Body of pancreas (tissue), 4 donors: ENCODE measurements at places on chromosomes 2 and 18. TPM values are rescaled to one million over a fixed set of nuclear protein-coding genes. Genes with fewer than 3 reads are reported as not detected.

The PTPN2 gene
- total RNA-seq: 34.2 TPM

The XIRP2 gene
- total RNA-seq: not detected

The AOX1 gene
- 75.0 TPM for total RNA-seq

The NEMP2 gene
- total RNA-seq: 3.0 TPM

The EFEMP1 gene
- 25.1 TPM for total RNA-seq

The TPO gene
- total RNA-seq: 4.3 TPM

The MFF gene
- 141 TPM for total RNA-seq

The CTAGE1 gene
- not detected for total RNA-seq

DNA sequence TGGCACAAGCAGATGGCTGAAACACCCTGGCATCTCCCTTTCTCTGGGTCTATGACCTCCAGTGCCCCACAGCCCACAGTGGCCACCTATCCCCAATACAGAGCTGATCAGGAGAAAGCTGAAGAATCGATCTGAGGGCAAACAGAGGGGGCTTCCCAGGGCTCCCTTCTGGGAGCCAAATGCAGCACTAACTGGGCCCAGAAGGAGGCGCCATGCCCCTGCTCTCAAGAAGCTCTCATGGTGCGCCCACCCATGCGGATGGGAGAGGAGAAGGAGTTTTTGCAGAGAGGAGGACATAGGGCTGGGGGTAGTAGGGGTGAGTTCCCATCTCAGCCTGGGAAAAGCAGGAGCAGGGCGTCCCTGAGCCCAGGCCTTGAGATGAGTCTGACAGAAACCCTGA lies 787.3 kb upstream of the RAB6C start:
- H3K27me3 ChIP-seq: no peaks in the 10 kb centered on the region
- no peak for DNase-seq
- no peak overlapping the region for H3K4me3 ChIP-seq

DNA sequence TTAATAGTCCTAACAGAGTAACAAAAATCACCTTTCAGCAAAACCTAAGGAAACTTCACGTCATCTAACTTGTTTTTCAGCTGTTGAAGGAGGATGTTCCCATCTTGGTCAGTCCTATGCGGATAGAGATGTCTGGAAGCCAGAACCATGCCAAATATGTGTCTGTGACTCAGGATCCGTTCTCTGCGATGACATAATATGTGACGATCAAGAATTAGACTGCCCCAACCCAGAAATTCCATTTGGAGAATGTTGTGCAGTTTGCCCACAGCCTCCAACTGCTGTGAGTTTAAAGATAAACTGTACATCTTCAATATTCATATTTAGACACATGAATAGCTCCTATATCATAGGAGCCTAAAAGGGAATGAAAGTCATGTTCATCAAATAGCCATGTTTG lies 10.5 kb downstream of the COL3A1 start:
- no peaks in the 10 kb centered on the region for H3K27me3 ChIP-seq
- H3K27ac ChIP-seq: no peak overlapping the region
- H3K4me3 ChIP-seq: no peak overlapping the region
- H3K4me1 ChIP-seq: no peaks in the 10 kb centered on the region

DNA sequence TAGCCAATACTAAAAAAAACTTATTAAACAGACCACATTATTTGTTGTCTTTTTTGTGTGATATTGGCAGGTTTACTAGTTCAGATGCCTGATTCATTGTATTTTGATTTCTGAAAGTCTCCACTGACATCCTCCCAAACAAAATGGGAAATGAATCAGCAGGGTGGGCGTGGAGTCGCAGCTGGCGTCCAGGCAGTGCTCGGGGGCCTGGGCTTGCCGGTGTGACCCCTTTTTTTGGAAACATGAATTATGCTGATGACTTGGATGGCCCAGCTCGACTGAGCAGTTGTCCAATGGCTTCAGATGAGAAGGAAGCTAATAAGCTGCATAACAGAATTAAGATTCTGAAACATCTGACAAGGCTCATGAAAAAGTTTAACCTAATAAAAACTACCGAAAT lies 1.7 kb upstream of the KCNG2 start:
- no peaks in the 10 kb centered on the region for H3K36me3 ChIP-seq
- no peak overlapping the region for H3K4me3 ChIP-seq
- peak; percentile 2 for DNase-seq
- no peak overlapping the region for H3K27ac ChIP-seq
- no peaks in the 10 kb centered on the region for H3K27me3 ChIP-seq

- no peaks in the 10 kb centered on the region for H3K36me3 ChIP-seq
- peaks cover 13% of the 10 kb centered on the region for H3K4me1 ChIP-seq
- H3K4me3 ChIP-seq: no peak overlapping the region
These were observed 29.0 kb upstream of the TTR start for GRCh38 chr18:31562726-31563125.

- no peak overlapping the region for H3K4me3 ChIP-seq
- no peak overlapping the region for H3K27ac ChIP-seq
- H3K27me3 ChIP-seq: no peaks in the 10 kb centered on the region
- no peak for DNase-seq
These were observed 2139.8 kb upstream of the CELF4 start for GRCh38 chr18:39705362-39705761.

DNA sequence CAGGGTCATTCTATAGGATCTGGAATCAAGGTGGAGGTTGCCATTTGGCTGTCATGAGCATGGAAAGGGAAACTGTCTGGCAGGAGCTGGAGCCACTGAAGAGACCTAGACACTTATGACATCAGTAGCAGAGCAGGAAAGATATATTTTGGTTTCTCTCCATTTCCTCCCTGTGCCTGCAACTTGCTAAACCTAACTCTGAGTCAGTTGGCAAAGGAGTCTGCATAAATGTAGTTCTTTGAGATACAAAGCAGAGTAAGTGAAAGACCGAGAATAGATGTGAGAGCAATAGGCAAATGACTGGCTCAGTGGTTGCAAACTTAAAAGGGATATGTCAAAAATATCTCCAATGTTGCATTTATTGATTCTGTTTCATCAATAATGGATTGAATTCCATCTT lies 757.7 kb downstream of the KCNJ3 start:
- no peak overlapping the region for H3K4me3 ChIP-seq
- no peaks in the 10 kb centered on the region for H3K4me1 ChIP-seq
- no peak overlapping the region for H3K27ac ChIP-seq
- no peaks in the 10 kb centered on the region for H3K36me3 ChIP-seq
- H3K27me3 ChIP-seq: no peaks in the 10 kb centered on the region
- DNase-seq: no peak

DNA sequence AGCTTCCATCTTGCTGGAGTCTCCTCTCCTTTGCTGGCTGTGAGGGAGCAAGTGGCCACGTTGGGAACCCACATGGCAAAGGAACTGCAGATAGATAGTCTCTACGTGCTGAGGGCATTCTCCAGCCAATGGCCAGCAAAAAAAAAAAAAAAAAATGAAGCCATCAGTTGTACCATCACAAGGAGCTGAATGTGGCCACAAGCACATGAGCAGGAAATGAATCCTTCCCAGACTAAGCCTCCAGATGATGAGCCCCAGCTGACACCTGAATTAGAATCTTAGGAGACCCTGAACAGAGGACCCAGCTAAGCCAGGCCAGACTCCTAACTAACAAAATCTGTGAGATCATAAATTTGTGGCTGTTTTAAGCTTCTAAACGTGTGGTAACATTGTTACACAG lies 57.9 kb downstream of the SPIRE1 start:
- peaks cover 5% of the 10 kb centered on the region for H3K4me1 ChIP-seq
- no peaks in the 10 kb centered on the region for H3K36me3 ChIP-seq
- H3K27me3 ChIP-seq: no peaks in the 10 kb centered on the region
- no peak overlapping the region for H3K27ac ChIP-seq
